Stimulated activated CD4-positive, alpha-beta T cell treated with anti-CD3 and anti-CD28 coated beads, Interleukin-4, amount 100 ng/mL, for 4 hours (primary cell): ENCODE measurements at places on chromosomes 6 and 20.

DNA sequence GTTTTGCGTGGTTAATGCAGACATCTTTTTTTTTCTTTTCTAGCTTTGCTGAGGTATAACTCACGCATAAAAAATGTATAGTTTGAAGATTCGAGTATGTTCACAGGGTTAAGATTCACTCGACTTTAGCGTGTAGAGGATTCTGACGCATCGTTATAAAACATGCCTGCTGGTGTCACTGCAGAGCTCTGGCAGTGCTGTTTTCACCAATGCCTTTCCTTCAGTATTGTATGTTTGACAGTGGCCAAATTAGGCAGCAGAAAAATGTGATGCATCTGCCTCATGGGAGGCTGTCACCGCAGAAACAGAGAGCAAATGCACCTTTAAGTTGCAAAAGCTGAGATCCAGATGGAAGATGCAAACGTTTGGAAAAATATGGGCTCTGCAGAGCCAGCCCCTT is 18.0 kb upstream of the SIRPB2 start:
- no peak for DNase-seq

- no peak for DNase-seq
These were observed 27.9 kb downstream of the PCNA start for GRCh38 chr20:5091902-5092301.

- no peak for DNase-seq
These were observed 30.6 kb downstream of the ELMO2 start for GRCh38 chr20:46375771-46376170.

DNA sequence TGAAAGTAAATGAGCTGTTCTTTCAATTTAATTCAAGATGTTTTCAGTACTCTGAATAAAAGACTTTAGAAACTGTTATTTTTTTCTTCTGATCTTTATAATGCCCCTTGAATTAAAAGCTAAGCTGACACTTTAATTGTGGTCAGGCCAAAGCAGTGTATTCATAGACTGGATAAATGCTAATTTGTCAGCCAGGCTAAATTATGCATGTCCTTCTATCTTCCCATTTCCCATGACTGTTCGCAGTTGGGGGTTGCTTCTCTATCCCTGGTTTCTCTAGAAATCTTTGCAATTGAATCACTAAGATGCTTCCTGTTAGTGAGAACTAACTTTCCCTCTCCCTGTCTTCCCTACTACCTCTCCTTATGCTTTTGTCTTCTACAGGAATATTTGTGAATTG is 396.2 kb downstream of the RFPL4B start:
- DNase-seq: no peak

GRCh38 chr20:56171087-56172012 is 77.2 kb upstream of the MC3R start:
- no peak for DNase-seq

DNA sequence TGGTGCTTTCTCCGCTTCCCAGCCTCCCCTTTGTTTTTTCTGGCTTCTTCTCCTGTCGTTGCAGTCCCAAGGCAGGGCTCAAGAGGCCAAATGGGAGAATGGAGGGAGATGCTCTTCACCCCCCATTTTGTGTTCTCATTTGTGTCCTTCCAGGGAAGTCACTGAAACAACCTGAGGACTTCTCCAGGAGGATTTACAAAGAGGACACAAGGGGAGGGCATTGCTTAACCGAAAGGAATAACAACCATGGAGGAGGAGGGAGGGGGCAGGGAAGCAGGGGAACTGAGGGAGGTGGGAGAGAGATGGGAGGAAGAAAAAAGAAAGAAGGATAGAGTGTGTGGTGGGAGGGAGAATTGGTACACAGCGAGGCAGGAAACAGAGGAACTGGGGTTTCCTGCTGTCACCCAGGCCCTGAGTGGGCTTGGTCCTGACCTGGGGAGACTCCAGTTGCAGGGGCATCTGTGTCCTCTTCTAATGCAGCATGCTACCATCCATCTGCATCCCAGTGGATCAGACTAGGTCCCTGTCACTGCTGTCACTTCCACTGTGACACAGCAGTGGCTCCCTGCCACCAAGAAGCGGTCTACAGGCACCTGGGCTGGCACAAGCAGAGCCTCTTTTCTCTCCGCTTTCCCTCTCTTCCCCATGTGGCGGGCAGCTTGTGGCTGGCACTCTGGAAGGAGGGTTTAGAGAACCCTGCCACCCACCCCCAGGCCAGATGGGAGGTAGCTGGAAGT is 17.1 kb upstream of the MLN start:
- no peak for DNase-seq

GRCh38 chr20:17541996-17542395 is 10.8 kb upstream of the BFSP1 start:
- DNase-seq: no peak

- no peak for DNase-seq
These were observed 85.2 kb upstream of the MYL9 start for GRCh38 chr20:36455972-36456625.

DNA sequence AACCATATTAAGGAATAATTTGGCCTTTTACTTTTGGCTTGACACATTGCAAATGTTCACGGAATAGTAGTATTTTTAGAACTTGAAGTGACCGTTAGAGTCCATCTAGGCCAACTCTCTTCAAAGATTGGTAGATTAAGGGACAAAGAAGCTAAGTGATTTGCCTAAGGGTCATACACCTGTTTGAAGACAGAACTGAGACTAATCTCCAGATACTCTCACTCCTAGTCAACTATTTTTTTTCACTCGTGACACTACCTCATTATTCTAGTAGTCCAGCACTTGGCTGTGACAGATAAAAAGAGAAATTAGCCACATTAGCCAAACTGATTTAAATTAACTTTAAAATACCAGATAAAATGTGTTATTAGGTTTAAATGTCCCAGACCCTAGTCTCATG is 10.6 kb downstream of the ACSS2 start:
- DNase-seq: no peak

GRCh38 chr20:56004611-56005388 is 519 bp downstream of the CBLN4 start:
- DNase-seq: no peak

- no peak for DNase-seq
These were observed 41.3 kb downstream of the ADGRF1 start for GRCh38 chr6:47000842-47001241.
